Fibroblast of skin of back (primary cell): ENCODE measurements at places on chromosomes 6 and 20.
A peak's percentile ranks its signal among the peaks of the same experiment; 100 is the strongest.

DNA sequence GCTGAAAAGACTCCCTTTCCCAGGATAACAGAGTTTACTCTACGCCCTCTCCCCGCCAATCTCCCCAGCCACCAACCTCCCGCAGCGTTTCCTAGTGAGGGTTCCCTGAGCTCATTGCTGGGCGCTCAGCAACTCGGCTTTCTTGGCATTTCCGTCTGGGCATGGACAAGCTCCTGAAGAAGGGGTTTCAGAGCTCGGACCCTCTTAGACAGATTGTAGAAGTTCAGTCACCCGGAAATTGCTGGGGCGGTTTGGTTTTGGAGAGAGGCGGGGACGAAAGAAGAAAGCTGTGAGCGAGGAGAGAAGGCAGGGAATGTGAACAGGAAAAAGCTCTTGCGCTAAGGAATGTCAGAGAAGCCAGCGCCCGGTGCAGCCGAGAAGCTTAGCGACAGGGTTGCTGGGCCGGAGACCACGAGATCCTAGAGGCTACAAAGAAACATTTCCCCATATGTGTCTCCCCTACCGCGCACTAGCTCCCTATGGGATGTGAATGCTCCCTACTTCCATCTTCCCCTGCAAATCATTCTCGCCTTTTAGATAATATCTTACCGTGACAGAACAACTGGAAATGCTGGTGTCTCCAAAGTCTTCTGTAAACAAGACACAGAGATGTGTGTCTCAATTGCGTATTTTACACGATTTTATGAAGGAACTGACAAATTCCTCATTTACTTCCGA, 15.8 kb downstream of the POM121L2 start:
- peak; percentile 39 for DNase-seq

- peak; percentile 73 for DNase-seq
These were observed 535.0 kb downstream of the RFPL4B start for GRCh38 chr6:112881828-112882780.

DNA sequence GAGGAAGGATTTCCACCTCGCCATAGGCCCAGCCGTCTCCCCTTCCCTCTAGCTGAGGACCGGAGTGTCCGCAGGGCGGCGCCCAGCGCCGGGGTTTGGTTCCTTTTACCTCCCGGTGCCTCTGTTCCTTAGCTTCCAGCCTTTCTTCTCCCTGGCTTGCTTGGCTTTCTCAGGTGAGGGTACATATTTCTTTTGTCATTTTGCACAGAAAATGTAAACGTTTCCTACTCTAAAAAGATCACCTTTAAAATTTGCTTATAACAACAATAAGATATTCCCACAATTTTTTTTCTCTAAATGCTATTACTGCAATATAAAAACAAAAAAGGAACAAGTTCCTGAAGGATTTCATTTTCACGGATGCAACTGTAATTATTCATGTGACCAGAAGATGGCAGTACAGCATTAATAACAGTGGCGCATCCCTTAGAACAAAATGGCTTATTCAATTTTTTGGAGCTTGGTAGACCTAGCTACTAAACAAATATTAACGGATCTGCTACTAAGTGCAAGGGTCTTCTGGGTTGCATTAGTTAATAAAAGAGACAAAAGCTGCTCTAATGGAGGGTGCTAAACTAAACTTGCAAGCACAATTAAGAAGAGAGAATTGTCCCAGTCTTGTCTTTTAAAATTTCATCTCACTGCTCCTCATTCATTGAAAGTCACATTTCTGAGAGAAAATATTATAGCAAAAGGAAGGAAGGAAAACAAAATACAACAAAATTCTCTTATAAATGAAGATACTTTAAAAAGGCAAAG, 172.9 kb downstream of the ADGRG6 start:
- DNase-seq, result peak; percentile 49

GRCh38 chr6:142275236-142276006, 26.4 kb upstream of the ADGRG6 start:
- peak; percentile 17 for DNase-seq

DNA sequence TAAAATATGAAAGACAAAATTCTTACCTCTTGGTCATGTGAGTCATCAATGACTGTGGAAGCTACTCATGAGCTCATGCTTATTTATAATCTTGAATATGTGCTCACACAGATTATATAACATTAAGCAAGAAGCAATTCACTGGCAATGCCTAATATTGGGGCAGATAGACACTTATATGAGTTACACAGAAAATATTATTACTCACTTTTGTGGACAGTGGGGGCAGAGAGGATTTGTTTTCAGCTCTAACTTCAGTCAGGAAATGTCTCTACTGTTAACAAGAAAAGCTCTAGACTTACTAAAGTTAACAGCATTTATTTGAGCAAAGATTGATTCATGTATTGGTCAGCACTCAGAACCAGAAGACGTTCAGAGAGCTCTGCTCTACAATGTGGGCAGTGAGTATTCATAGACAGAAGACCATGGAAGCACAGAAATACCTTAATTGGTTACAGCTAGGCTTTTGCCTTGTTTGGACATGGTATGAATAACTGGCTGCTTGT, 85.8 kb upstream of the AHI1 start:
- DNase-seq, result peak; percentile 68

DNA sequence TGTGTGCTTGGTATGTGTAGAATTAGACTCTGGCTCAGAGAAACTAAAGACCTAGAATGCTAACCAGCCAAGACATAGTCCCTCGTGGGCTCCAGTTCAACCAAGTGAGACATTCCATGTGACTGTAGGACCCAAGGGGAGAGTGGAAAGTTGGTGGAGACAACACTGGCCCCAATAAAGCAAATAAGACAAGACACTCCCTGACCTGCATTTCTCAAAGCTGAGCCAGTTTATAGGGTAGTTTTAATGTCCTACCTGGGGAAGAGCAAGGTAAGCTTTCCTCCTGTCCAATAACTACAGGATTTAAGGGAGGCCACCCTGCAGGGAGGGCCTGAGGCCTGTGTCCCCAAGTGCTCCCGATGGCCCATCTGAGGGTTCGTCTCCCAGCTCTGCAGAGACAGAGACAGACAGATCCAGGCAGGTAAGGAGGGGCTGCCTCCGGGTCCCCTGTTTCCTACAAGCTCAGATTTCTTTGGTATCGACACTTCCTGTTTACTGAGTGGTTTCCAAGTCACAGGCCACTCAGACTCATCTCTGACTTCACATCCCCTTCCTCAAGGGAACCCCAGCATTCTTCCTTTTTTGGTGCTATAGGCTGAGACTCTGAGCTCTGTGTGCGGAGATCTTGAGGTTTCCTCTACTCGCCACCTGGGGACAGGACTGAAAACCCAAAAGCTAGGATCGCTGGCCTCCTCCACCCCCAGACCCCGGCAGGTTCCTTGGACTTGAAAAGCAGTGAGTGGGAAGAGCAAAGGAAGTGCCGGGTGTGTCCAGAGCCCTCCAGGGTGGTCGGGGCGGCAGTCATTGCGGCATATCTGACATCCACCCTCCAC, 92.4 kb downstream of the PRND start:
- no peak for DNase-seq

GRCh38 chr6:81875782-81876293, 123.4 kb upstream of the TENT5A start:
- DNase-seq, result no peak

DNA sequence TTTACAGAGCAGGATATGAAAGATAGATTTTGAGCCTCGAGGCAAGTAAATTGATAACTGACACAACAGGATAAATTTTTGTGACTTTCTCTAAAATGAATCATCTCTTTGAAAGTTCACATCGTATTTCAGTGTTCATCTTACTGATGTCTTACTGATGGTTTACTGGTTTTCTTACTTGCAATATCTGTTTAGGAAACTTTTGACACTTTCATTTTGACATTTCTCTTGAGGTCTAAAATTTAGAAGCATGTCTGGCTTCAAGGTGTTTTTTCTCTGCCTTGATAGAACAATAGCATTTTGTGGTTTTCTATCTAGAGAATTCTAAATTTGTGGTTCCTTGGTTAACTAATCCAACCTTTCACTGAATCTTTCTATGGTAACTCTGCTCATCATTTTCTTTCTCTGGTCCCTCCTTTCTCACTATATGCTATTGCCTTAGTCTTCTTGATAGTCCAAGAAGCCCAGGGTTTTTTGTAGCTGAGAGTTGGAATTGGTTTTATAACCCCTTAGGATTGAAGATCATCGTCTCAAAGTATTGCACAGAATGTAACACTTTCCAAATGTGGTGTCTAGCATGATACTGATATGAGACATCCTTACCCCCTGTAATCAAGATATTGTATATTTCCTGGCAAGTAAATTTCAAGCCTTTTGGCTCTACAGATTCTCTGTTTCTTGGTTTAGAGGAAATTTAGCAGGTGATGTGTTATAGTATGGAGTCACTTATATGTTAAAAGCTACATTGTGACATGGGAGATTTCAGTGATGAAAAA, 98.7 kb downstream of the RNF144B start:
- DNase-seq, result no peak
